ENCODE measurements at places on chromosomes 1 and 21.

DNA sequence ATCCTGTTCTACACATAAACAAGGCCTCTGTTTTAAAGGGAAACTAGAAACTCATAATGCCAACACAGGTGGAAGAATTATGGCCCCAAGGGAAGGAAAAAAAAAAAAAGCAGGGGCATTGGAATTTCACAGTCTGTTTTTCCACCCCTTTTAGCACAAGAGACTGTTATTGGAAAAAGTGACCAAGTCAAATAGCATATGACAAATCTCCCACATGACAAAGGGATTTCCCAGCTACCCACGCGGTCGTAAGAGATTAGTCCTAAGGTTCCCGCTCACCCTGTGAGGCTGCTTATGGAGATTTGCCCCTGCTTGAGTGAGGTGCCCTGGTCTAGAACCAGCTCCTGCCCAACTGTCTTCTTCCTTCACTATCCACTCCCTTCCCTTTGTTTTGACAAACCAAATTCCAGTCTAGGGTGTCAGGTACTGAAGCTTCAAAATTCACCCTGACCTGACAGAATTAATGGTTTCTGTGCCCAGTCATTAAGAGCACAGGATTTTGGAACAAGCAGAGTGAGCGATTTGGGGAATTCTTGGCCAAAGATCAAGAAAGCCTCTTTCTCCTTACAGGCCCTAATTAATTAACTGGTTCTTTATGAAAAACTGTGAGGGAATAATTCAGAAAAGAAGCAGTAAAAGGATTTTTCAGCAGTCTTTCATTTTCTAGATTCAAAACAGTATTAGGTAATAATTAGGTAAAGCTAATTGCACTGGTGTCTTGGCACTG is 107.3 kb downstream of the NMNAT2 start:
- DNase-seq: peak; percentile 75

GRCh38 chr1:183032122-183032921 is 9.1 kb downstream of the LAMC1 start:
- DNase-seq: peak; percentile 38

- DNase-seq: no peak
These were observed 6.2 kb downstream of the SMIM1 start for GRCh38 chr1:3778590-3779264.

GRCh38 chr1:38454236-38454635 is 405.3 kb downstream of the RRAGC start:
- DNase-seq: no peak
